ENCODE measurements at places on chromosomes 3 and 15.
A peak's percentile ranks its signal among the peaks of the same experiment; 100 is the strongest.

- DNase-seq, result no peak
These were observed 62.0 kb downstream of the ZNF445 start for GRCh38 chr3:44415421-44415820.

DNA sequence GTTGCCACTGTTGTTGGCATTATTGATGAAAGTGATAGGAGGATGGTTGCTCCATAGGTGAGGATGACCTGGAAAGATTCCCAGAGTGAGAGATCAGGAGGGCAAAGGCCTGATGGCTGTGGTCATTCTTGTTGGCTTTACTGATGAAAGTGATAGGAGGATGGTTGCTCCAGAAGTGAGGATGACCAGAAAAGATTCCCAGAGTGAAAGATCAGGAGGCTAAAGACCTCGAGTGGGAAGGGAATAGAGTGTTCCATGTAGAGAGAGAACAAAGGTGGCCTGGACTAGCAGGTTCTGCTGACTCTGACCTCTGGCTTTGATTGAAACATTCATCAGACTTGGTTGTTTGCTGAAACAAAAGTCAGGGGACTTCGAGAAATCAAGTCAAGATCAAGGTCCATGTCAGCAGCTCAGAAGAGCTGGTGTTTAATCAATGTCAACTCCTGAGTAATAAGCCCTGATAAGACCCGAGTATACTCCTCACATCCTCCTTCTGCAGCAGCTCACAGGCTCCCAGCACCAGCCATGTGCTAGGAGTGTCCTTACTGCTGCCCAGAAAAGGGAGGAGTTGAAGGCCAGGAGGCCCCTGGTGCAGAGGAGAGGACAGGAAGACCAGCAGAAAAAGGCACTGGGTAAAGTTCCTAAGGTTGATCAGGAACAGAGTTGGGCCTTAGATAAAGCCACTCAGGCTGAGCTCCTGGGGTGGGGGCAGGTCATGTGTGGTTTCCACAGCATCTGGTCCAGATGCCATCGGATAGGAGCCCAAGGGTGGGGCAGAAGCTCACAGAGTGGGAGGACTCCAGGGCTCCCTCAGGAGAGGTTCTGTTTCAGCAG lies 19.9 kb downstream of the CYP8B1 start:
- DNase-seq, result no peak

- no peak for DNase-seq
These were observed 413.2 kb downstream of the NTRK3 start for GRCh38 chr15:87843312-87843711.

DNA sequence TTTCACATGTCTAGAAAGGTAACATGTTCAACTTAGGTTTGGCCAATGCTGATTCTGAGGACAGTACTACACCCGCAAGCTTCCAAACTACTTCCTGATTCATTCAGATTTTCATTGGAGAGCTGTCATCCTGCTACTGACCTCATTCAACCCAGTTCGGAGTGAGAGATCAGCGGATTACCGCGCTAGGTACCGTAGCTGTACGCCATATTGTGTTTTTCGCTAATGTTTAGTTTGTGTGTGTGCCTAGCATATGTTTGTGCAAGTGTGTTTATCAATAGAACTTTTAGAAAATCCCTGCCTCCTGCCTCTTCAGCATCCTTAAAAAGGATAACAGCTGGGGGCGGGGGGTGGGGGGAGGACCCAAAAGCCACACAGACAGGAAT lies 1.1 kb downstream of the ZBTB20 start:
- peak; percentile 3 for DNase-seq

GRCh38 chr3:4359805-4360502 lies 56.8 kb downstream of the SETMAR start:
- DNase-seq, result no peak

GRCh38 chr3:58241306-58242044 lies 3.9 kb downstream of the ABHD6 start:
- no peak for DNase-seq

DNA sequence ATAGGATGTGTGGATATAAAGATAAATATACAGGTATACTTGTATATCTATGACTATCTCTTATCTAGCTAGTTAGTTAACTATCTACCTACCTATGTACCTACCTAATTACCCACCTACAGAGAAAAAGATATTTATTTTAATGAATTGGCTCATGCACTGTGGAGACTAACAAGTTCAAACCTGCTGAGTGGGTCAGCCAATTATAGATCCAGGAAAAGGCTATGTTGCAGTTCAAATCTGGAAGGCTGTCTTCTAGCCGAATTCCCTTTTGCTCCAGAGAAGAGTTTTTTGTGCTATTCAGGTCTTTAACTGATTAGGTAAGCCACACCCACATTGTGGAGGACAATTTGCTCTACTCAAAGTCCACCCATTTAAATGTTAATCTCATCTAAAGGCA lies 335.0 kb downstream of the GRM7 start:
- no peak for DNase-seq

DNA sequence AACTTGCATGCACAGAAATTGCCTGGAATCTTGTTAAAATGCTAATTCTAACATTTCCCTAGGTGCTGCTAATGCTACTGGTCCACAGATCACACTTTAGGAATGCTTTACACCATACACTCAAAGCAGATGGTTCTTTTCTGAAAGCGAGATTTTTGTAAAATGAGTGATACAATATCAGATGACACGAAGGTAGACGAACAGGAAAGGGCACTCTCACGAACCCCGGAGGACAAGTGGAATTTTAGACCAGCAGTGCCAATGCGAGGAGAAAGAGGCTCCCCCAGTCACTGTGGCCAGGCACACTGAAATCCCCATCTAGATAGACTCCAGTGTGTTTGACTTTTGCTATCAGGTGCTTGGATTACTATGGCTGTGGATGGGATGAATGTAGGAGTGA lies 21.0 kb downstream of the FAIM start:
- DNase-seq, result no peak

- no peak for DNase-seq
These were observed 335.6 kb upstream of the LMCD1 start for GRCh38 chr3:8166014-8166413.

GRCh38 chr3:191141728-191142127 lies 57.3 kb upstream of the OSTN start:
- DNase-seq, result no peak

GRCh38 chr3:56251343-56251945 lies 216.8 kb downstream of the ERC2 start:
- no peak for DNase-seq

- DNase-seq, result no peak
These were observed 7.3 kb upstream of the CCDC13 start for GRCh38 chr3:42780398-42780797.

DNA sequence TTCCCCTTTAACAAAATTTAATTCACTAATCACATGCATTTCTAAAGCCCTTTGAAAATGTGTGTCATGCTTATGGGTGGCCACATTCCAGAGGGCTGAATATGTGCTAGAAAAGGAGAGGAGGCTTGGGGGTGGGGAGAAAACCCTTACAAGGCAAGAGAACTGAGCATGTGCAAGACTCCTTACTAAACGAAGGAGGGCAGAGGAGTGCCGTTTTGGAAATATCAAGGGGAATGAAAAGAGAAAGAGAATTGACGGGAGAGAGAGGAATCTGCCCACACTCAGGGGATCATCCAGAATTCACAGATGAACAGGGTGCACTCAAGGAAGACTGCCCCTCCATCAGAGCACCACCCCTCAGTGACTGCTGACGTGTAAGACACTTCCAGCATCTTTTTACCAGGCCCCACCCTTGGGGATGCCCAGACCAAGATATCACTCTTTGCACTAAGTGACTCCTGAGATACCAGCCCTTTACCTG lies 37.9 kb upstream of the TSC22D2 start:
- DNase-seq, result no peak

- DNase-seq, result no peak
These were observed 48.7 kb upstream of the CPB1 start for GRCh38 chr3:148778926-148779325.

- DNase-seq, result no peak
These were observed 590 bp upstream of the BOC start for GRCh38 chr3:113210604-113211329.

- DNase-seq, result no peak
These were observed 417.7 kb downstream of the LPP start for GRCh38 chr3:188571531-188572095.

- DNase-seq, result no peak
These were observed 3.8 kb downstream of the SERPINI1 start for GRCh38 chr3:167739190-167739810.

DNA sequence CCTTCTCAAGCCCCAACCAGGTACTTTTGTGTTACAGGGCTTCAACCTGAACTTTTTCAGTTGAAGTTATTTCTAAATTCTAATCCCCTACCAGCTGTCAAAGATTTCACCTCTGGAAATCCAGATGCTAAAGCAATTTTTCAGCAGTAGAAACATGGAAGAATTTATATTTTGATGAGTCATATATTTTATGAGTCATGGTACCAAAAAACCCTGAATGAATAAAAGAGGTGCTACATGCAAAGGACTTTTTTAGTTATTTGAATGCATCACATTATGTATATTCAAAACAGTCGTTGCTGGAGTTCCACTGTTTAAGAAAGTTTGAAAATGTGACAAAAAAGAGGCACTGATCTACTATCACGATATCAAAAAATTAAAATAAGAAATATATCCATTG lies 96.0 kb upstream of the ZNF385D start:
- no peak for DNase-seq

DNA sequence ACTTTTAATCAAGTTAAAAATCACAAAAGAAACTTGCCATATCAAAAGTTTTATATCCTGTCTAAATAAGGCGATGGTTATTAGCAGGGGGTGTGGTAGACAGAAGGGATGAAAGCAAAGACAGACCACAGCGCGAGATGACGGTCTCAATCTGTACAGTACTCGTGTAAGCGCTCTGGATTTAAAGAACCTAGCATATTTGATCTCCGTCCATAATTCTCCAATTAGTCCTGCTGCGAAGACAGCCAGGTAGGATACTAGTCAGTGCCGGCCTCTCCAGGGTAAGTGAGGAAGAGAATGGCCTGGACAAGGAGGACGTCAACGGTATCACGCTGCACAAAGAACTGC lies 701 bp downstream of the SGO1 start:
- no peak for DNase-seq

DNA sequence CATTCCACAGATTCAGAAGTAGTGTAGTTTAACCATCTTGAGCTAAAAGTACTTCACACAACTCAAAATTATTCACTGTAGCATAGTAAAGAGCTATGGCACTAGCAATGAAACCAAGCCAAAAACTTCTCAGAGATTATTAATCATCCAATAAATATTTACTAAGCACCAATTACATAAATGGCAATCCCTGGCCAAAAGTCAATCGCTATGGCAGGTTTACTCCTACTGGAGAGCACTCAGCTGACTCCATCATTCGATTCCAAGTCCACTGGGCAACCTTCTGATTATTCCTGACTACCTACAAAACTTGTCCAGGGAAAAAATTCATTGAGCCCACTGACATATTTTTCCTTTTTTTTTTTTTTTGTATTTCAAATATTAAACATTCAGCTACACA lies 23.9 kb downstream of the ATP13A3 start:
- no peak for DNase-seq

GRCh38 chr3:88991496-88991895 lies 115.9 kb upstream of the EPHA3 start:
- no peak for DNase-seq

GRCh38 chr3:141373768-141374526 lies 5.6 kb downstream of the ZBTB38 start:
- DNase-seq, result no peak

DNA sequence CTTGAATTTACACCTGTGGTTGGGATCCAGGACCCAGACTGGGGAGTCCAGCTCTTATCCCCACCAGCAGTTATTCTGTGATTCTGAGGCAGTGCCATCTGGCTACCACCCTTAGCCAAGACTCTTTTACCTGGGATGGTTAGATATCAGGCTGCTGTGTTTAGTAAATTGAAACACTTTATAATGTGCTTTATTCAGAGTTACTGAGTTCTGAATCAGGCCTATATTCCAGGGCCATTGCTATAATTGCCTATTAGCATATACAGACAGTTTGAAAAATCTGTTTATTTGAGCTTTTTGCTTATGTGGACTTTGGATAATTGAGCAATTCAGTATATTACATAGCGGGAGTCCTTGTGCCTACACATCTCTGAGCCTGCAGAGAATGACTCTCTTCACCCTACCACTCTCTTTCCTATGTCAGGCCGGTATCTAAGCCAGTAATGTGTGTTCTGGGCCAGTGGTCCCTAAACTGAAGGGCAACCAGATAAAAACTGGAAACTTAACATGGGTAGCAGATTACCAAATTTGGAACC lies 45.4 kb upstream of the TRAK1 start:
- no peak for DNase-seq

GRCh38 chr3:195752066-195752465 lies 31.3 kb downstream of the MUC20 start:
- no peak for DNase-seq

- no peak for DNase-seq
These were observed 36.9 kb upstream of the PCSK6 start for GRCh38 chr15:101526442-101526841.

GRCh38 chr3:72441284-72441994 lies 406.8 kb downstream of the SHQ1 start:
- DNase-seq, result no peak

DNA sequence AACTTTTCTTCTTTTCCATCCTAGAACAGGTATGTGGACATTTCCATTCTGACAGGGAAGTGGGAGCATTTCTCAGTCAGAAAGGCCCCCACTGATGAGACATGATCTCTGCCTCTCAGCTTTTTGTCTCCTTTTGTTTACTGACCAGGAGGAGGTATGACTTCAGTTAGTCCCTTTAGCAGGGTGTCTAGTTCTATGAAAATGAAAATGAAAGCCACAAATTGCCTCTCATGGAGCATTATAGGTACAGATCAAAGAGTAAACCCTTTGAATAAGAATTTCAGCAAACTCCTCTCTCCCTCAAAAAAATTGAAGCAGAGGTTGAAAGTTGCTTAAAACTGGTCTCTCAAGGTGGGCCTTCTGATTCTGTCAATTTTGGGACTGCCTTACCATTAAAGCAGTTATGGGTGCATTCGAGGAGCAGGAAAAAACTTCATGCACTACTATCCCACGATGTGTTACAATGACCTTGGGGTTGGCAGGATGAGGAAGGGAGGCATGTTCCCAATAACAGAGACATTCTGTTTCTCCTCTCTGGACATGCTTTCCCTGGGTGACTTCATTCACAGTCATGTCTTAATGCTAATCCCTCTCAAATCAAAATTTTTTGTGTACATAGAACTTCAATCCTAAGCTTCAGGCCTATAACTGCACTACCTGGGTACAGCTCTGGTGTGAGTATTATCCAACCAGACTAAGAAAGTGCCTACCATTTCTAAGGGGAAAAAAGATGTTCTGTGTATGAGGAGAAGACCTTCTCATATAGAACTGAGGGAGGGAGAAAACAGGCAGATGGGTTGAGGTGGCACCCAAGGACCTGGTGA lies 50.6 kb upstream of the TBC1D23 start:
- no peak for DNase-seq

- no peak for DNase-seq
These were observed 77.4 kb upstream of the SEC13 start for GRCh38 chr3:10398341-10398740.

GRCh38 chr15:38414357-38414756 lies 39.6 kb upstream of the FAM98B start:
- no peak for DNase-seq

Measured in stimulated activated CD4-positive, alpha-beta T cell treated with anti-CD3 and anti-CD28 coated beads, Interleukin-15, amount 100 ng/mL, for 1 hour (primary cell).